Right renal pelvis (tissue), 4 donors: ENCODE measurements at places on chromosomes 3 and 15.

DNA sequence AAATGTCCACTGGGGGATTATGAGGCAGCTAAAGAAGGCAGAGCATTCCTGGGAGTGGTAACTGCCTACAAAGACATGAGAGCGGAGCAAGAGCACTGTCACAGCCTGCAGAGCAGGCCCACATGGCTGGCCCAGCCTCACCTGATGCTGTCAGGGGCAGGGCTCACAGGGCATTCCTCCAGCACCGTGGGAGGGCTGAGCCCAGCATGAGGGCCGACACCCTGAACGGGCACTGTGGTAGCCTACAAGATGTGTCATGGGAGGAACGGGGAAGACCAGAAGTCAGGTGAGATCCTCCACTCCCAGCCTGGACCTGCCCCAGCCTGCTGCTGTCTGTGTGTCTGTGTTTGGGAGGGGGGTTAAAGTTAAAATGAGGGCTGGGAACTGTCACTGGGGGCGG lies 30.1 kb downstream of the CCDC12 start:
- no peak for DNase-seq

DNA sequence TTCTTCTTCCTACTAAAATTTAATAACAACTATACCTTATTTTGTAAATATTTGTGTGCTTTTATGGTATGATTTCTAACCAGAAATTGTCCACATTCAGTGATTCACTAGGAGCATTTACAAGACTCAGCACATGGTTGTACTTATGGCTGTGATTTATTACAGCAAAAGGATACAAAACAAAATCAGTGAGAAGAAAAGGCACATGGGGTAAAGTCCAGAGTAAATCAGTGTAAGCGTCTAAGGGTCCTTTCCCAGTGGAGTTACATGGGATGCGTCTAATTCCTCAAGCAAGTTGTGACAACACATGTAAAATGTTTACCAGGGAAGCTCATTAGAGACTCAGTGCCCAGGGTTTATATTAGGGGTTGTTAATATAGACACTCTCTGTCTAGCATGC lies 31.1 kb downstream of the RNF13 start:
- DNase-seq: no peak

DNA sequence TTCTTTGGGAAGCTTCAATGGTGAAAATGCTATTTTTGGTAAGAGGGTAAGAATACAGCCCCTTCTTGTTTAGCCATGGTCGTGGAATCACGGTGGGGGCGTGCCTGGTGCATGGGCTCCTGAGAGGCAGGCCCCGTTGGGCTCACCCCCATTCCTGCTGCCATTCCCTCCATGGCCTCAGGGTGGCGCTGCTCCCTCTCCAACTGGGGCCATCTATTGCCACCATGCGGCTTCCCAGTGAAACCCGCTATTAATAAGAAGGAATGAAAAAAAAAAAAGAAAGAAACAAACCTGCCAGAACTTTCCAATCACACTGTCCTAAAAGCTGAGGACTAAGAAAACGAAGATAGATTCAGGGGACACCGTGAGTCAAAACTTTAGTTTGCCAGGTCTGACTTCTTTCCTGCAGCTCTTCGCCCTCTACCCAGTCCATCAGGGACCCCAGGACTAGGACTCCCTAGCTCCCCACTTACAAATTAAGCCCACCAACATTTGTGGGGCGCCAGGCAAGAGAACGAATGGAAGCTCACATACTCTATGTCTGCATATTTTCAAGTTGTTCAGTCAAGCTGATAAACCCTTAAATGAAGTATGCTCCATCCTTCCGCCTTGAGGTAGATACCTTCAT lies 30.6 kb upstream of the ABHD2 start:
- DNase-seq: peak; percentile 53

DNA sequence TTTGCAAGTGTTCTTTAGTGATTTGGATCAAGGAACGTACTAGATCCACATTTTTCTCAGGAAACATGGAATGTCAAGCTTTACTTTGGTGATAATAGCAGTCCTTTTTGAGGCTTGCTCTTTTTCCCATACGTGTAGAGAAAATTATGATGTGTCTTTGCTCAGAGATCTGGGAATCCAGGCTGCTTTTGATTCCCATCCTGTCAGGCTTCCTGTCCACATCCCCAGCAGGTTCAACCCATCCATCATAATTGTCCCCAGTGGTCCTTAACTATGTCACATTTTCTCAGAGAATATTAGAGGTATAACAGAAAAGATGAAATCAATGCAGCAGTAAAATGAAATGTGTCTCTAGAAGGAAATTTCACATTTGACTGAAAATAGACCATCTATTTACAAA lies 111.4 kb downstream of the IQCH start:
- DNase-seq: no peak

DNA sequence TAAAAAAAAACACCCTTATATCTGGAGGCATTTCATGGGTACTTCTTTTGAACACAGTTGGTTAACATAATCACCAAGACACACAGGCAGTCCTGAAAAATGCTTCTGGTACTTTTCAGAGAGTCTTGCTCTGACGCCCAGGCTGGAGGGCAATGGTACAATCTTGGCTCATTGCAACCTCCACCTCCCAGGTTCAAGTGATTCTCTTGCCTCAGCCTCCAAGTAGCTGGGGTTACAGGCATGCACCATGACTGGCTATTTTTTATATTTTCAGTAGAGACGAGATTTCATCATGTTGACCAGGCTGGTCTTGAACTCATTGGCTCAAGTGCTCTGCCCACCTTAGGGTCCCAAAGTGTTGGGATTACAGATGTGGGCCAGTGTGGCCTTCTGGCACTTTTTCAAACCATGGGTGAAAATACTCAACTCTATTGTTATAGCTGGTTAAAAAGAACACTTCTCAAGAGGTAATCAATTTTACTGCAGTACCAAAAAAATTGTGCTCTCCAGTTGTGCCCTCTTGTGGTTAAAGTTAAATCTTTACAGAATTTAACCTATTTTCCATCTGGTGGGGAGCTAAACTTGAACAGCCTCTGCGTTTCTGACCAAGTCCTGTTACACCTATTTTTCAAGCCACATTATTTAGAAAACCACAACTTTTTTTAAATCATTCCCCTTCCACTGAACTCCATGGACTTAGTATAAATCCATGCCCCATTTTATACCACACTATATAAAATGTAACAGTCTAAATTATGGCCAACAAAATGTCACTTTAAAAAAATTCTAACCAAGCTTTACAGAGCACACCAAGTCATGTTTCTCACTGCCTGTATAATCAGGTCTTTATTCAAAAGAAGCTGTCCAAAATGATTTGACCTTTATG lies 1.2 kb upstream of the SNAPC5 start:
- no peak for DNase-seq

- DNase-seq: no peak
Observed at GRCh38 chr3:149091983-149092382, 5.7 kb upstream of the HLTF start.

DNA sequence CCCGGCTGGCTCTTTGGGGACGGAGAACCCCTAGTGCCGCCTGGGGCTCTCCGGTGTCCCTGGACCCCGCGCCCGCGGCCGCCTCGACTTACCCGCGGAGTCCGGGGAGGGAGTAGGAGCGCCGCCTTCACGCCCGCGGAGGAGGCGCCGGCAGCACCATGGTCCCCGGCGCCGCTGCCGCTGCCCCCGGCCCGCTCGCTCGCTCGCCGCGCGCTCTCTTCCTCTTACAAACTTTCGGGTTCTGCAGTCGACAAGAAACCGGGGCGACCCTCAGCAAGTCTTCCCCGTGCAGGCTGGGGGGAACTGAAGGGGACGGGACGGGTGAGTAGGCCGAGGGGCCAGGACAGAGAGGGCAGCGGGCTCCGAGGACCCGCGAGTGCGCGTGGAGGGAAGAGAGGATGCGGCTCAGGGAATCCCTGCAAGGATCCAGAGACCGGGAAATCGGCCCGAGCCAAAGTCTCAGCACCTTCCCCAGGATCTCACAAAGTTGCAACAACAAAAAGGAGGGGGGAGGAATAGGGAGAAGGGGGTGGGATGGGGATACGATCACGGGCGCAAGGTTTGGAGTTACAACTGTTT lies 2.0 kb downstream of the FOXP1 start:
- no peak for DNase-seq
